GM12878 (cell line): ENCODE measurements at places on chromosomes 6 and 20. TPM values are rescaled to one million over a fixed set of nuclear protein-coding genes. Genes with fewer than 3 reads are reported as not detected.

GRCh38 chr6:32689531-32690501 is 23.4 kb upstream of the HLA-DQB1 start:
- peak overlapping the region; percentile 65 for H3K27ac ChIP-seq
- H3K27me3 ChIP-seq = no peaks in the 10 kb centered on the region

DNA sequence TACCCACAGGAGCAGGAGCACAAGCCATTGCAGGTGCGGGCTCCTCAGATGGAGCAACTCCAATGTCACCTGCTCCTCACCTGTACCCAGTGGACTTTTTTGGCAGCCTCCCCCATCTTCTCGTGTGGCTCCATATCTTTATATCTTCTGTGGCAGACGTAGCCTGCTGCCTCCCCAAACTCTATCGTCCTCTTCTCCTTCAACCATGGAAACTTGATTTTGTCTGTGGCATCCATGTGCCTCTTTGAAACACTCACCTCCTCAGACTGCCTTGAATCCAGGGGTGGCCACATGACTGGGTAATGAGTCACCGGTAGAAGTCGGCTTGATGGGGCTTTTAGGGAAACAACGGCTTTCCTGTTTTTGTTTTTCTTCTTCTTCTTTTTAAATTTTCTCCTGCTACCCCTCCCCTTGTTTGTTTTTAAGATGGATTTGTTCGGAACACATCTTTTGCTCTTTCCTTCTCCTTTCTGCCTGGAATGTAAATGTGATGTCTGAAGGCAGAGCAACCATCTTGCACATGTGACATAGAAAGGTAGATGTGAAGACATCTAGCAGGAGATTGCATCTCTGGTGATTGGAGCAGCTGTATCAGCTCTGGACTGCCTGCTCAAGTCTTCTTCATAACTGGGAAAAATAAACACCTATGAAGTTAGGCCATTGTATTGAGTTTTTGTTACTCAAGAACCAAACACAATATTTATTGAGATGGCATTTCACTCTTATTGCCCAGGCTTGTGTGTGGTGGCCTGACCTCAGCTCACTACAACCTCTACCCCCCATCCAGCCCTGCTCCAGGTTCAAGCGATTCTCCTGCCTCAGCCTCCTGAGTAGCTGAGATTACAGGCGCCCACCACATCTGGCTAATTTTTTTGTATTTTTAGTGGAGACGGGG is 69.9 kb upstream of the DDR1 start:
- peaks cover 50% of the 10 kb centered on the region for H3K4me1 ChIP-seq
- H3K27ac ChIP-seq = peak overlapping the region; percentile 52
- no peaks in the 10 kb centered on the region for H3K27me3 ChIP-seq
- no peaks in the 10 kb centered on the region for H3K36me3 ChIP-seq

GRCh38 chr20:24980291-24981053 is 12.1 kb downstream of the APMAP start:
- H3K4me3 ChIP-seq = no peak overlapping the region
- no peak for DNase-seq
- H3K27me3 ChIP-seq = no peaks in the 10 kb centered on the region

The KCNK15 gene
- not detected in 2 replicates for total RNA-seq

The DAAM2 gene
- total RNA-seq = 0.05 TPM in 1 of 2 replicates, not detected in the other

DNA sequence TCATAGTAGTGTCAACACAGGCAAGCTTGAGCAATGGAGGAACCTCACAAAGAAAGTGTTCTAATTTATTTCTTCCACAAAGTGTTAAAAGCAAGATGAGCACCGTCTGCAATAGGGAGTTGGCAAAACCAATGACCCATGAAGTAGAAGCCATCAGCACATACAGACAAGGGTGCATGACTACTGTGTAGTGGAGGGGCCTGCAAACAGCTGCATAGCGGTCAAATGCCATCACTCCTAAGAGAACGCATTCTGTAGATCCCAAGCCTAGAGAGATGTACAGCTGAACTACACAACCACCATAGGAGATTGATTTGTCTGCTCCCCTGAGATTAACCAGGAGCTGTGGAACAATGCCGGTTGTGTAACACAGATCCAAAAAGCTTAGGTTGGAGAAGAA is 26.8 kb upstream of the ZNF165 start:
- H3K4me3 ChIP-seq = no peak overlapping the region
- no peak for DNase-seq
- no peaks in the 10 kb centered on the region for H3K36me3 ChIP-seq
- no peaks in the 10 kb centered on the region for H3K27me3 ChIP-seq
- H3K27ac ChIP-seq = no peak overlapping the region
- H3K4me1 ChIP-seq = no peaks in the 10 kb centered on the region

DNA sequence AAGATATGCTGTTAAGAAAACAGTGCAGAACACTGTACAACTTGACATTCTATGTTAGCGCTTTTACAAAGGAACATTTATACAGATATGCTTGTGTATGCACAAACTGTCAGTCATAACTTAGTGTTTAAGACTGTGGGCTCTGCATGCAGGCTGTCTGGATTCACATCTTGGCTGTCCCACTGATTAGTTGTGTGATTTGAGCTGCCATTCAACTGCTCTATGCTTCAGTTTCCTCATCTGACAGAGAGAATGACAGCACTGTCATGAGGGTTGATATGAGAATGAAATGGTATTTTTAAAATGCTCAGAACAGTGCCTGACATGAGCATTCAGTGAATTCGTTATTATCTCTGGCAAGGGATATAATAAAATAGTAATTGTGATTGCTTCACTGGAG is 8.7 kb downstream of the SLC25A27 start:
- DNase-seq = no peak
- H3K27me3 ChIP-seq = no peaks in the 10 kb centered on the region; the same call in 1 of the 2 replicates
- no peak overlapping the region for H3K4me3 ChIP-seq
- H3K27ac ChIP-seq = no peak overlapping the region
- no peaks in the 10 kb centered on the region for H3K4me1 ChIP-seq

The OR2H1 gene
- not detected in 2 replicates for total RNA-seq

The PSORS1C1 gene
- total RNA-seq = 0.64 TPM in 1 of 2 replicates, not detected in the other

GRCh38 chr6:161366301-161366923 is 92.6 kb upstream of the AGPAT4 start:
- no peak for DNase-seq
- no peak overlapping the region for H3K27ac ChIP-seq
- no peaks in the 10 kb centered on the region for H3K4me1 ChIP-seq

- H3K27ac ChIP-seq = peak within 1 kb of the TSS; percentile 43
- DNase-seq = no peak
- no peaks in the 10 kb centered on the region for H3K36me3 ChIP-seq
- no peaks in the 10 kb centered on the region for H3K27me3 ChIP-seq
These were observed at the start of gene SLC29A1 for GRCh38 chr6:44223319-44224028. SLC29A1 (plus strand) TSS chr6:44223595; CDS start chr6:44227314, 3,719 bp downstream.

- no peak overlapping the region for H3K4me3 ChIP-seq
- H3K36me3 ChIP-seq = no peaks in the 10 kb centered on the region
- no peaks in the 10 kb centered on the region for H3K27me3 ChIP-seq
- DNase-seq = no peak
- H3K4me1 ChIP-seq = 0 out of 2 replicates have a peak, but pooled peaks cover 3% of the 10 kb centered on the region
These were observed 263.6 kb downstream of the CD83 start for GRCh38 chr6:14380901-14381828.
